Cardiac septum (tissue), 1 donor: ENCODE measurements at places on chromosomes 16 and 17.
A peak's percentile ranks its signal among the peaks of the same experiment; 100 is the strongest.

GRCh38 chr16:10942352-10943063 is at the start of gene DEXI:
TSS of gene DEXI (minus strand) at chr16:10942468. CDS start at chr16:10942005, 463 bp downstream.
- DNase-seq: peak; percentile 98

- no peak for DNase-seq
Observed at GRCh38 chr17:56031636-56032035, 121.6 kb upstream of the ANKFN1 start.

DNA sequence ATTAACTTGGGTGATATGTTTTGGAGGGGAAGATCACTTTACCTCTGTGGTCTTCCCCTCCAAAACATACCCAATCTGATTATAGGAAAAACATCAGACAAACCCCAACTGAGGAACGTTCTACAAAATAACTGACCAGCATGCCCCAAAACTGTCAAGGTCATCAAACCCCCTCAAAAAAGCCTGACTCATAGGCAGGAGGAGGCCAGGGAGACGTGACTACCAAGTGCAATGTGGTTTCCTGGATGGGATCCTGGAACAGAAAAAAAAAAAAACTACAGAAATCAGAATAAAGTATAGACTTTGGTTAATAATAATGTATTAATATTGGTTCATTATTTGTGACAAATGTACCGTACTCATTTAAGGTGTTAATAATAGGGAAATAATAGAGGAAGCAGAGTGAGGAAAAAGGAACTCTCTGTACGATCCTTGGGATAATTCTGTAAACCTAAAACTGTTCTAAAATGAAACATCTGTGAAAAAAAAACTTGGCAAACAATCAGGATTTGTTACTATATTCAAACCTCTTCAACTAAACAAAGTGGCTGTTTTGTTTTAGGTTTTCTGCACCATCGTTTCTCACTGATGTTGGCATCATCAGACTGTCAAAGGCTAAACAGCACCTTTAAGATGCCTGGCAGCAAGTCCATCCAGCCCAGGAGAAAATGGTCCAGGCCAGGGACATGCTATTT is 266.7 kb upstream of the SDK2 start:
- DNase-seq: no peak

DNA sequence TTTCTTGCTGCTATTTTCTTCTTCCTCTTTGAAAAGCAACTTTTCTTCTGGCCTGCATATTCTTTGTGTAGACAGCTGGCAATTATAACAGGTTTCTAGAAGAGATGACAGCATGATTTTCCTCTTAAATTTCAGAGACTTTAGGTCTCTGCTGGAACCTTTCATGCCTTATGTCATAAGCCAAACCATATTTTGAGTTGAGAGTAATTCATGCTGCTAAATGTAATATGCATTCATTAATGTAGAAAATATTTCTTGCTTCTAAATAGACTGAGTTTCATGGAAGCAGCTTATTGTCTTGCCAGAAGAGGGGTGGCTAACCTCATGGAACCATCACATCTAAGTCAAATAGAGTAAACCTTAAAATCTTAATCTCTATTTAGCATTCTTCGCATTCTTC is 25.9 kb upstream of the ABCA9 start:
- DNase-seq: no peak

DNA sequence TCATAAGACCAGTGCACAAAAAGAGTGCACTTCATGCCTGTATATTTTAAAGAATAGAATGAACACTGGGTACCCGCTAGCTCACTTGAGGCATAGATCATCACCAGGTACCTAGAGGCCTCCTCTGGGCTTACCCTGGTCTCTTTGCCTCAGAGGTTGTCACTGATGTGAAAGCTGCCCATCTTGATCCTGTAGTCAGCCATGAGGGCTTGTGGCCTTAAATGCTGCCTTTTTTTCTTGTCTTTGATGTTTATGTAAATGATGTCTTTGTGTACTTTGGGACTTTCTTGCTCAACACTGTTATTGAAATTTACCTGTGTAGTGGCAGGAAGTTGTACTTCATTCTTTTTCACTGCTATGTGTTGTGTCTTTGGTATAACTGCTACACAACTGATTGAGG is 26.8 kb upstream of the SLC5A10 start:
- no peak for DNase-seq

DNA sequence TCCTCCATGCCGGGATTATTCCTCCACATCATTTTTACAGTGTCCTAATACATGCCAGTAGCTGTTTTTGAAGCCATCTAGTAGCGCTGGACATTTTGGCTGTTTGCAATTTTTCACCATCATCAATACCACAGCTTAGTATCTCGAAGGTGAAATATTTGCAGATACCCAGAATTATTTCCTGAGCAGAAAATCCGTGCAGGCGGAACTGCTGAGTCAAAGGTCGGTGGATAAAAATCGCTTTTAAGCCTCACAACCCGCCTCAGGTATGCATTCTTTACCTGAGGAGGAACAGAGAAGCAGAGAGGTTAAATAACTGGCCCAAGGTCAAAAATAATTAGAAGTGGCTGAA is 584 bp upstream of the TNRC6A start:
- DNase-seq: no peak

DNA sequence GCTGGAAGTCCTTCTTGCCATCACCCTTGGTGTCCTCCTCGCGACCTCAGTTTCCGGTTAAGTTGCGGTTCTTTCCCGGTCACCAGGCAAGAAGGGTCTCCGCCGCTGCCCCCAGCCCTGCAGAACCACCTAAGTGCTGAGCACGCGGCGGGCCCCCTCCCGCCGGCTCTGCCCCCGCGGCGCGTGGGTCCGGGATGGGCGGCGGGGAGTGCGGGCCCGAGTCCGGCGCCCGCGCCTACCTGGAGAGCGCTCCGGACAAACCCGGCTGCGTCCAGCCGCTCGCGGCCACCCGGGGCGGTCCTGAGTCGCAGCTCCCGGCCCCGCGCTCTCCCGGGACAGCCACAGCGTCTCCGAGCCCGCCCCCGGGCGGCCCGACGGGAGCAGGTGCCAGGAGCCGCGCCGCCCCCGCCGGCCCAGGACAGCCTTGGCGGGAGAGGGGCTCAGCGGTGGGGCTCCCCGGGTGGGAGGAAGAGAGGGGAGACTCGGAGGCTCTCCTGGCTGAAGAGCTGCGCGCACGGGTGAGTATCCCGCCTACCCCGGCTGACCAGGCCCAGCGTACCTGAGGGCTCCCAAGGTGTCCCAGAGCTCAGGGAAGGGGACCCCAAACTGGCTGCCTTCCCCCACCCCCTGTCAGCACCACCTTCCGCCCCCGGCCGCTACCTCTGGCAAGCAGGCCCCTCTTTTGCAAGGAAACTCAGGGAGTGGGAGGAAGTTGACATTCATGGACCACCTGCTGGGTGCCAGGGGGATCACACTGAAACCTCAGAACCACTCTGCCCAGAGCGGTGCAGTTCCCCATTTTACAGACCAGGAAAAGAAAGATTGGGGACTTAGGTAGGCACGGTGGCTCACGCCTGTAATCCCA is 22.2 kb upstream of the C17orf113 start:
- DNase-seq: no peak

GRCh38 chr17:54888254-54888653 is 12.4 kb upstream of the TOM1L1 start:
- no peak for DNase-seq

DNA sequence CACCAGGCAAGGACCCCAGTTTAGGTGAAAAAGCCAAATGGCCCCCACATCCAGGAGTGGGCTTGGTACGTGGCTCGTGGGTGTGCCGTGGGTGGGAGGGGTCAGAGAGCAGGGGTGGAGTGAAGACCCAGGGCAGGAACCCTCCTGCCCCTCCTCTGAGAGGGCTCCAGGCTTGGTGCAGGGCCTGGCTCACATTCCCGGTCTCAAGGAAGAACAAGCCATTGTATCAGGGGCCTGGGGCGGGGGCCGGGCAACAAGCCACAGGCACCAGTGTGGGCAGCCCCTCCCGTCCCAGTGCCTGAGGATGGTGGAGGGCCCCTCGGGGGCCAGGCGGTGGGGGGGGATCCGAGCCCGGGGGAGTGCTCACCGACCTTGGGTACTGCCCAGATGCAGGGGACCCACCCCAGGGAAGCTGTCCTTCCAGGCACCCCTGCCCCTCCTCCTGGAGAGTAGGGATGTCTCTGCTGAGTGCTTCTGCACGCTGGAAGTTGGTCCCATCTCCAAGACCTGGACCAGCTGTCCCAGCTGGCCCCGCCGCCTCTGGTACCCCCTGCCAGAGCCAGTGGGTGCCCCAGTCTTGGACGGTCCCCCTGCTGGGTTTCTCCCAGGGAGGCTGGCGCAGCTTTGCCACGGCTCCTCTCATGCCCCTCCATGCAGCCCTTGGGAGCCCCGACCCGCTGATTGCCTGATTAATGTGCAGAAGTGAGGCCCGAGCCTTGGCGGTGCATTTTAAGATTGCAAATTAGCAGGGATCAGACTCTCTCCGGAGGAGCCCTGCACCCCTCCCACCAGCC is 83.7 kb downstream of the RTN4RL1 start:
- DNase-seq: no peak

DNA sequence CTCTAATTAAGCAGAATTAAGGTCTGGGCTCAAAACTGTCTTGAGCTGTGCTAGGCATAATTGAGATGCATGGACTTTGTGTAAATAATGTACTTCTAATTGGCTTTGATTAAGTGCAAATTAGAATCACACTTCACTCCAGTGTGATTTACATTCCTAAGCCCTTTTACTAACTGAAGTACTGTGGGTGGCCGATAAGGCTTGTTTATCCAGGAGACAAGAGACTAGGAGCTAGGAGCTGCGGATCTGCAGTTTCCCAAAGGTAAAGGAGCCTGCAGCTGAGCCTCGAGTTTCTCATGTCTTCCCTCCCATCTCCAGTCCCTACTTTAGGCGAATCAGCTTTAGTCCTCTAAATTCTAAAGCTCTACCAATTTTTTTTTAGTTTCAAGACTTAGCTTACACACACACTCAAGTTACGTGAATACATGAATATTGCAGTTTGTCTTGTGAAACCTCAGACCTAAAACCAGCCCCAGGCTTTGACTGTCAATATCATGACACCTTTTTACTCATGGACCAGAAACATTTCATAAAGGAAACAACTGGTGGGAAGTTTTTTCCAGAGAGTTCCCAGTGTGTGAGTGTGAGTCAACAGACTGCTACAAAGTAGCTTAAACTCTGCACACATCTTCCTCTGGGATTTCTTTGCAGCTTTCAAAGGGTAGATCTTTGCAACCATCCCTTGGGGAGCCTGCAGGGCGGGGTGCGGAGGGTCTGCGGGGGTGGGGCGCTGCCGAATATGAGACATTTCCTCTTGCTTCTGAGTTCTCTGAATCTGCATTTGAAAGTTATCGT is 113.9 kb upstream of the TBX2 start:
- no peak for DNase-seq

GRCh38 chr17:78433013-78433727 is 54.7 kb downstream of the PGS1 start:
- no peak for DNase-seq

- no peak for DNase-seq
Observed at GRCh38 chr17:66583112-66583748, 251.7 kb upstream of the CACNG5 start.

- DNase-seq: peak; percentile 36
Observed at GRCh38 chr16:86090461-86091170, 191.7 kb downstream of the IRF8 start.

DNA sequence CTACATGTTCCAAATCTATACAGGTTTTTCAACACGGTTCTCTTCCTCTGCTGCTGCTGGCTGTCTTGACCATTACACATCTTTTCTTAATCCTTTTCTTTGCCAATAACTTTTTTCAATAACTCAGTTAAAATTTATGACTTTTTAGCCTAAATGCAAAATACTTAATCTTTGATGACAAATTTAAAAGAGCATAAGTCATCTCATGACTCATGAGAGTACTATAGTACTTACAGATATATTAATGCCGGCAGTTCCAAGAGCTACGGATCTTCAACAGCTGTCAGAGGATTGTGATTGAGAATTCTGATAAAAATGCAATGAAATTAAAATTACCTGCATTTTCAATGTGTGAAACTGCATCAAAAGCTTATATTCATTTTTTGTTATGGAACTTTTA is 105.5 kb downstream of the KPNA2 start:
- no peak for DNase-seq

- DNase-seq: no peak
Observed at GRCh38 chr16:11164482-11165270, 91.3 kb downstream of the SOCS1 start.

- DNase-seq: no peak
Observed at GRCh38 chr16:28549301-28549899, 4.3 kb upstream of the SGF29 start.

DNA sequence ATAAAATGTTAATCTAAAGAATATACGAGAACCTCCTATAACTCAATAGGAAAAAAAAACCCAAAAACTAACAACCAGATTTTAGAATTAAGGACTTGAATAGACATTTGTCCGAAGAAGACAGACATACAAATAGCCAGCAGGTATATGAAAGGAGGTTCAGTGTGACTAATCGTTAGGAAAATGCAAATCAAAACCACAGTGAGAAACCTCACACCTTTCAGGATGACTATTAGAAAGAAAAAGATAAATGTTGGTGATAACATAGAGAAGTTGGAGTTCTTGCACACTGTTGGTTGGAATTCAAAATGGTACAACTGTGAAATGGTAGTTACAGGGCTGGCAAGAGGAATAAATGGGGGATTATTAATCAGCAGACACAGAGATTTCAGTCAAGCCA is 339.0 kb downstream of the TMEM114 start:
- DNase-seq: no peak

DNA sequence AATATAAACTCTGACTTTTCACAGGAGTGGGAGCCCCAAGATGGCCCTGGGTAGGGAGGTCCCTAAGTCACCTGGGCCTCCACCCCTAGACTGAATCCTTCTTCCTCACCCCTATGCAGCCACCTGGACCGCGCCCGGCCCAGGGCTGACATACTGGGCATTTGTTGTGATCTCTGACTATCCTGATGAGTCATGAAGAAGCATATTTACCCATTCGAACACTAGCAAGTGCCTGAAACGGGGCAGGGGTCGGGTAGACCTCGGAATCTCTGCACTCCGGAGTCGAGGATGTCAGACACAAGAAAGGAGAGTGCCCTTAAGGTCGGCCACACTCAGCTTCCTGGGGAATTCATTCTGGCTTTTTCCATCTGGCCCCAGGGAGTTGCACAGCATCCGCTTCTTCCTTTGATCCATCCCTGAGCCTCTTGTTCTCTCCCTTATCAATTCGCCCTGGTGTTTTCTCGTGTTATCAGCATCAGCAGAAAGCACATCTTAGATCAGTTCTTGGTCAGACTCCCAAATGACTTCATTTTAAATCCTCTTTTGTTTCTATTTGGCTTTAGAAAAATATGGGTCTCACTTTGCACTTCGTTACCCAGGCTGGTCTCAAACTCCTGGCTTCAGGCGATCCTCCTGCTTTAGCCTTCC is 10.4 kb downstream of the METTL22 start:
- DNase-seq: no peak

- no peak for DNase-seq
Observed at GRCh38 chr16:26802440-26802839, 264.3 kb upstream of the C16orf82 start.

DNA sequence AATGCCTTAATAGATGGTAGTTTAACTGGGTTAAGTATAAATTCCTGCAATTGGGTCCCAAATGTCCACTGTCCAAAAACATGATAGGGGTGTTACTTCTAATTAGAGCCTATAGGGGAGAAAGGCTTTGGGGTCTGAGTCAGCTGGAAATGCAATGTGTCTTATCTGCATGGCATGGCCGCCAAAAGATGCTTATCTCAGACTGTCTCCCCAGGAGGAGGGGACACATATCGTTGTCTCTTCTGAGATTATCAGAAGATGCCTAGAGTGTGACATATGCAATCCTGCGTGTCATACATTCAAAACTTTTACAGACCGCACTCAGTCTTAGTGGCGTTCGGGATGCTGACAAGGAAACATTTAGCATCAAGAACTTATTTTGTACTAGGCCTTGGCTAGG is 442.9 kb downstream of the GRIN2A start:
- DNase-seq: no peak
